T-helper 17 cell (primary cell): ENCODE measurements at places on chromosomes 4 and X. TPM values are rescaled to one million over a fixed set of nuclear protein-coding genes. Genes with fewer than 3 reads are reported as not detected.

- no peak for DNase-seq
Measured at GRCh38 chr4:113539408-113539807, 222.1 kb downstream of the CAMK2D start.

DNA sequence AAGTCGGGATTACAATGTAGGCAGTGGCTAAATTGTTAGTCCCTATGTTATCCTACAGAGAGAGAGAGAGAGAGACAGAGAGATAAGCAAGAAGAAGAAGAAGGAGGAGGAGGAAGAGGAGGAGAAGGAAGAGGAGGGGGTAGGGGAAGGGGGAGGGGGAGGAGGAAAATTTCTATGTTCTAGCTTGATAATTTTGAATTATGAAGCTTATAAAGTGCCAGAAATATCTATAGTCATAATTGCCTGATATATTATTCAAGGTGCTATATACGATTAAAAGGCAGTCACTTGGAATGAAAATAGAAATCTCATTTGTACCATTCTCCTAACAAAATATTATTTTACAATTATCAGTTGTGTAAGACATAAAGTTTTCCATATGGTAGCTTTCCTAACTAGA lies 122.4 kb upstream of the PRR32 start:
- no peak for DNase-seq

- no peak for DNase-seq
Measured at GRCh38 chrX:149495573-149496071, 9.5 kb downstream of the IDS start.

- no peak for DNase-seq
Measured at GRCh38 chrX:105260291-105261043, 40.0 kb upstream of the TEX13A start.

GRCh38 chr4:178917756-178918155 lies 1475.5 kb upstream of the AGA start:
- DNase-seq: no peak

GRCh38 chrX:17374619-17375366 lies at the start of gene NHS:
Gene NHS, plus strand, starts transcription at chrX:17375200. Its CDS starts 558 bp downstream, at chrX:17375758.
- DNase-seq: no peak

DNA sequence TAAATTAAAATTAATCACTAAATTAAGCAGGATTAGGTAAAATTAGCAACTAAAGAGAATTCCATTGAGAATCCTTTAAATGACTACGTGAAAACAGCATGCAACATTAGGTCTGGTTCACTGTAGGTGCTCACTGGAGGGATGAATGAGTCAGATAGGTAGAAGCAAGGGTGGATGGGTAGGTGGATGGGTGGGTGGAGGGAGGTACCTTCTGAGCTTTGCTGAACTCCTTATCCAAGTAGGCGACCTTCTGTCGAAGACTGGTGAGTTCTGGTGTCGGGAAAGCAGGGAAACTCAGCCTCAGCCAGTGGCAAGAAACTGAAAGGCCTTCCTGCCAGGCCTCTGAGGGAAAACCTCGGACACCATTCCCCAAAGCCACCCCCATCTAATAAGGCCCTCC lies 3.0 kb downstream of the GRIPAP1 start:
- DNase-seq: no peak

- DNase-seq: no peak
Measured at GRCh38 chr4:148795156-148795864, 353.1 kb upstream of the NR3C2 start.

The GAB3 gene
- total RNA-seq: 17.7 TPM

The SYTL4 gene
- 8.2 TPM for total RNA-seq

The KLHL5 gene
- 34.3 TPM for total RNA-seq
